ENCODE measurements at places on chromosomes 2 and 18.

DNA sequence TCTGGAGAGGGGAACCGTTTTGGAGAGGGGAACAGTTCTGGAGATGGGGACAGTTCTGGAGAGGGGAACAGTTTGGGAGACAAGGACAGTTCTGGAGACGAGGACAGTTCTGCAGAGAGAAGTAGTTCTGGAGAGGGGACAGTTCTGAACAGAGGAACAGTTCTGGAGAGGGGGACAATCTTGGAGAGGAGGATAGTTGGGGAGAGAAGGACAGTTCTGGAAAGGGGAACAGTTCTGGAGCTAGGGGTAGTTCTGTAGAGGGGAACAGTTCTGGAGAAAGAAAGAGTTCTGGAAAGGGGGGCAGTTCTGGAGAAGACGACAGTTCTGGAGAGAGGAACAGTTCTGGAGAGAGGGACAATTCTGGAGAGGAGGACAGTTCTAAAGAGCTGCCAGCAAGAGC lies 745.9 kb downstream of the GALR1 start:
- no peak for DNase-seq

- no peak for DNase-seq
Observed at GRCh38 chr2:17754773-17755425, 961 bp downstream of the GEN1 start.

- DNase-seq = no peak
Observed at GRCh38 chr2:101998896-101999789, 7.4 kb downstream of the IL1R2 start.

DNA sequence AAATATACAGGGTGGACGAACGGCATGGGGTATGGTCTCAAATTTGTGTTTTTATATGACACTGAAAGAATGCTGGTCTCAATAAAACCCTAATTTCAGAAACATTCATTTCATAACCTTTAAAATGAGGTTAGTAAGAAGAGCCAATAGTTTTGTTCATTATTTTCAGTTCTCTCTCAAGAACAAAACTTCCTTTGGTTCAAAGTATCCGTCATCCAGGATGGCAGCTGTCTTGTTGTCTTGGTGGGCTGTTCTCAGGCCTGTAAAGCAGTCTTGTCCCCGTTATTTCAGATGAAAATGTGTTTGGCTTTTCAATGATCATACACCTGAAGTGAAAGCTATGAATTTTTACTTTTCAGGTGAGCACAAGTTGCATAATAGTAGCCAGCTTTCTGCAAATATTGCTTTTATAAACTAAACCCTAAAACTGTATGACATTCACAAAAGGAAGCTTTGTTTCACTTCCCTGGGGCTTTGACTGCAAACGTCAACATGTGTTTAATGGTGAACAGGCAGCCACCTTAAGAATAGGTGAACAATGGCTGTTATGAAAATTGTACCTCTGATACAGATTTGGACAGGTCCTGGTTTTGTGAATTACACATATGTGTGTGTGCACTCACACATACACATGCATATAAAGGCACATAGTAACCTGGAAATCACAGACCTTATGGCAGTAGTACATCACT lies 2.6 kb downstream of the IL18RAP start:
- DNase-seq = no peak

DNA sequence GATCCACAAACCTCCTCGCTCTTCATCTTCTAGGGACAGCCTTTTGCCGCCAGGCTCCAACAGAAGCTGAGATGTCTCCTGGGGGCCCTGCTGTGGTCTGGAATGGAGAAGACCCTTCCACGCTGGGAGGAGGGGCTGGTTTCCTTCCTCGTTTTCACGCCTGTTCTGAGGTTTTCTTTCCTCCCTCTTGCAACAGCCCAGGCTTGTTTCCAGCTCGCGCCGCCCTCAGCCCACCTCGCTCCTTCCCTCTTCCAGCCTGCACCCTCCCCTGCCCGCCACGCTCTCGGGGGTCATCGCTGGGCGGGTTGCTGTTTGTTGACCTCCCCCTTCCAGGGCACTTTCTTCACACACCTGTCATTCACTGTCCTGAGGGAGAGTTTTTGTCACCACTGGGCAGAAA lies 55.4 kb downstream of the VAPA start:
- no peak for DNase-seq

- DNase-seq = no peak
Observed at GRCh38 chr18:24380163-24380747, 17.4 kb downstream of the OSBPL1A start.

DNA sequence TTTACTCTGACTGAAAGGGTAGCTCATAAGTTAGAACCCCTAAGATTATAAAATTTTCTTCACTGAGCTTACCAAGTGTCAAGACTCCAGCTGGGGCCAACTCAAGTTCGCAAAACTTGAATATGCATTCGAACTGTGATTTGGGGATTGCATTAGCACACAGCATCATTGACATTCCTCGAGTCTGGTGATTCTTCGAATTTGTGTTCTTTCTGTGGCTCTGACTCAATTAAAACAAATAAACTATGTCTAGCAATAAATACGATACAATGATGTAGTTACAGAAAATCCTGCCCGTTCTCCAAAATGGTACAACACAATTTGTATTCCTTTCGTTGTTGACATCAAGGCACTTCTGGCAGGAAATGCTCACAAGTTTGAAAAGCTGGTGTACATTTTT lies 11.1 kb downstream of the CCL20 start:
- DNase-seq = no peak

GRCh38 chr2:227450926-227451654 lies 20.9 kb upstream of the AGFG1 start:
- no peak for DNase-seq

DNA sequence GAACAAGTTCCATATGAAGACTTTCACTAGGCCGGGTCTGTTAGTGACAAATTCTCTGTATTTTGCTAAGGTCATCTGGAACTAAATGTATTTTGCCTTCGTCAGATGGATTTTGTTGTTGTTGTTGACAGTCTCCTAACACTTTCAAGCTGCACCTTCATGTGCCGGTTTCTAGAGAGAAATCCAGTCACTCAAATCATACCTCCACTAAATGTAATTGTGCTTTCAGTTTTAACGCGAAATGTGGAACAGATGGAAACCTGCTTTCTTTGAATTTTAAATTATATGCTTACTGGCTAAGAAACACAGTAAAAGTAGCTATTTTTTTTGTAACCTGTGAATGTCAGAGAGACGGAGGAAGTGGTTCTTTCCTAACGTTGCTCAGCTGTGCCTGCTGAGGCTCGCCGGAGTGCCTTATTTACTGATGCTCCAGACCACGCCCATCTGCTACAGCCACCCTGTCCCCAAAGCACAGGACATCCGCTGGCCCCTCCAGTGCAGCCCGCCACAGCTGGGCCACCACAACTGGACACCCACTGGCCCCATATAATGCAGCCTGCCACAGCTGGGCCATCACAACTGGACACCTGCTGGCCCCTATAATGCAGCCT lies 134.7 kb downstream of the PXDN start:
- DNase-seq = no peak

DNA sequence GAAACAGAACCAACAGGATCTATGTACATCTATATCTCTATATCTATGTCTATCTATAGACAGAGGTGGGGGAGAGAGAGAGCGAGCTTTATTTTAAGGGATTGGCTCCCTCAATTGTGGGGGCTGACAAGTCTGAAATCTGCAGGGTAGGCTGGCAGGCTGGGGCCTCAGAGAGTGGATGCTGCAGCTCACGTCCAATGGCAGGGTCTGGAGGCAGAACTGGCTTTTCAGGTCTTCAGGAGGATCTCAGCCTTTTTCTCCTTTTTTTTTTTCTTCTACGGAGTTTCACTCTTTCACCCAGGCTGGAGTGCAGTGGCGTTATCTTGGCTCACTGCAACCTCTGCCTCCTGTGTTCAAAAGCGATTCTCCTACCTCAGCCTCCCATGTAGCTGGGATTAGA lies 77.2 kb downstream of the ARL4C start:
- DNase-seq = no peak

- DNase-seq = no peak
Observed at GRCh38 chr2:235413064-235413463, 80.8 kb upstream of the AGAP1 start.

- no peak for DNase-seq
Observed at GRCh38 chr2:157334335-157334734, 8.7 kb upstream of the ERMN start.

DNA sequence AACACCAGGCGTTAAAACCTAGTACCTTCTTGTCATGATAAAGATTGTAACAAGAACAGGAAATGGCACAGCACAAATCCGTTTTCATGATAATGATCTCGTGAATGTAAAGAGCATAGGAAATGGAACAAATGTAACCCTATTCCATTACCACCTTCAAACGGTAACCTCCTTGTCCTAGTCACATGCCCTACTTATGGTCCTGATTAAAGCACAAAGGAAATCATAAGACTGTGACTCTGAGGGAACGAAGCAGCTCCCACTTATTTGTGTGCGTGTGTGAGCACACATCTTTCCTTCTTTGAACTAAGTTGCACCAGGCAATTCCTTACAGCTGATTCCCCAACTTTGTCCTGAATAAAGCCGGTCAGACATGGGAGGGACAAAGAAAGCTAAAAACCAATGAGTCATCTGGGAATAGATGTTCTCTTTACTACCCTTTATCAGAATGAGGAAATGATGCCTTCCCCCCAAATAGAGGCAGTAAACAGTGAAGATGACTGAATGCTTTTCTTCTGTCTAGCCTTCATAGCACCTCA lies 192.6 kb downstream of the IKZF2 start:
- DNase-seq = no peak

- no peak for DNase-seq
Observed at GRCh38 chr2:176851200-176851888, 361.2 kb upstream of the HNRNPA3 start.

DNA sequence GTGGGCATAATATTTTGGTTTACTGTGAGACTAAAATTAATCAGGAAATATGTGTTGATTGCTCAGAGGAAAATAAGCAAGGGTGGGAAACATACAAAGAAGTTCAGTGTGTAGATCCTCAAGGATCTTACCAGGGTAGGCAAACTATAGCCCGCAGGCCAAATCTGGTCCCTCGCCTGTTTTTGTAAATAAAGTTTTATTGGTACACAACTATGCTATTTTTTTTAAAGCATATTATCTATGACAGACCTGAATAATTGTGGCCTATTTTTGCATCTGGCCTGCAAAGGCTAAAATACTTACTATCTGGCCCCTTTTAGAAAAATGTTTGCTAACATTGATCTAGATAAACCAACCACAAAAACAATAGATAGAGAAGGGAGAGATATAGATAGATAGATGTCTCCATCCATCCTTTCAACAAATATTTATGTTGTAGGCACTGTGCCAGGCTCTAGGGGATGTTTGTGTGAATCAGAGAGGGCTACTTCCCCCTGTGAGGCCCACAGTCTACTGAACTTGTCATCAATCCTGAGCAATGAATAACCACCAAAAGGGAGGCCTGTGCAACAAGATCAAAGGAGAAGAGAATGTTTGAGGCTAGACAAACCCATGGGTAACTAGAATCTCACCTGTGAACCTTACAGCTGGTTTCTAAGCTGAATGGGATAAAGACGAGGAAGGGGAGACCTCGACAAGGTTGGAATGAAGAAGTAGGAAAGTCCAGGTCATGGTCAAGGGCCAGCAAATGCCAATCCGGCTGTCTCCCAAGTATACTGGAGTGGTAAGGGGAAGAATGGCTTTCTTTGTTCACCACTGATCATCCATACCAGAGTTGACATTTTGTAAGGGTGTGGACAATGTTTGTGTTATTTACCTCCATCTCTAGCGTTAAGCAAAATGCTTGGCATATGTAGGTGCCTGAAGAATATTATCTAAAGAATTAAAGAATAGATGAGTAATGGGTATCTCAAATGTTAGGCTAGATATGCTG lies 23.6 kb downstream of the ALPK2 start:
- DNase-seq = no peak

DNA sequence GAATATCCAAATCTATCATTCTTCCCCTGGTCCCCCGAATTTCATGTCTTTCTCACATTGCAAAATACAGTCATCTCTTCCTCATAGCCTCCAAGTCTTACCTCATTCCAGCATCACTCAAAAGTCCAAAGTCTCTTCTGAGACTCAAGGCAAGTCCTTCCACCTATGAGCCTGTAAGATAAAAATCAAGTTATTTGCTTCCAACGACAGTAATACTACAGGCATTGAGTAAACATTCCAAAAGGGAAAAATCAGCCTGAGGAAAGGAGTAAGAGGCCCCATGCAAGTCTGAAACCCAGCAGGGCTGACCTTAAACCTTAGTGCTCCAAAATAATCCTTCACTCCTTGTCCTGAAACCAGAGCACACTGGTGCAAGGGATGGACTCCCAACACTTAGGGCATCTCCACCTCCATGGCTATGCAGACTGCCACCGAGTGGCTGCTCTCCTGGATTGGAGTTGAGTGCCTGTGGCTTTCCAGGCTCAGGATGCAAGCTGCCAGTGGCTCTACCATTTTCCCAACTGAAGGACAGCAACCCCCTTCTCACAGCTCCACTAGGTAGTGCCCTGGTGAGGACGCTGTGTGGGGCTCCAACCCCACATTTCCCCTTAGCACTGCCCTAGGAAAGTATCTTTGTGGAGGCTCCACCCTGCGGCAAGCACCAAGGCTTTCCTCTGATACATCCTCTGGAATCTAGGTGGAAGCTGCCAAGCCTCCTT lies 16.3 kb downstream of the DTNA start:
- DNase-seq = no peak

DNA sequence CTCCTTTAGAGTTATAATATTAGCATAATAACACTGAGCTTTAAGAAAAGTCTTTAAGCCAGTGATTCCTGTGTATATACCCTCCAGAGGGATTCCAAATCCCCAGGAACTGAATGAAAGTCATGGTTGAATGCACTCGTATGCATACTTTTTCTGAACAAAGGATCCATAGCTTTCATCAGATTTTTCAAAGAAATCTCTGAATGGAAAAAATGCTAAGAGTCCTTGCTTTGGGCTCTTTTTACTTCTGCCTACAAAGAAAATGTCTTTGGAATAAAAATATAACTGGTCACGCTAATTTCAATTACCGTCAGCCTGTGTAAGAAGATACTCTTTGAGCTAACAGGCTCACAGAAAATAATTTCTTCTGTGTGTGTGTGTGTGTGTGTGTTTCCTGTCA lies 939.5 kb downstream of the ERBB4 start:
- DNase-seq = no peak

DNA sequence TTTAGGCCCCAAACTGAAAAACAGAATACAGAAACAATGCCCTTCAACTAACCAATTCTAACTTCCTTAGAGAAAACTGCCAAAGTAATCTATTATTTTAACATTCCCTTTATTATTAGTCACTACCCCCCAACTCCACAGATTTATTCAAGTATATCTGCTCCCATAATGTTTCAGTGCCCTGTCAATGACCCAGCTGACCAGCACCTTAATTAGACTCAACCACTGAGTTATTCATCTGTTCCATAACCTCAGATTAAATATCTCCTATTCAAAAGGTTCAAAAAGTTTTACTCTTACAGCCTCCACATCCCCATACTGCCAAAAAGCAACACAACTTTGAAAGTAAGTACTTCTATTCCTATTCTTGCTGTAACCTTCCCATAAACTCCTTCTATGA lies 202.4 kb downstream of the EXOC6B start:
- DNase-seq = no peak

Measured in NCI-H748 treated with DMSO at 0.1 percent for 48 hours (cell line).